ENCODE measurements at places on chromosomes 2 and 18. TPM values are rescaled to one million over a fixed set of nuclear protein-coding genes. Genes with fewer than 3 reads are reported as not detected.

GRCh38 chr2:200470230-200470629, 39.6 kb downstream of the KCTD18 start:
- DNase-seq, result no peak

- peak; percentile 80 for DNase-seq
These were observed 51.1 kb downstream of the WDFY1 start for GRCh38 chr2:223894009-223894408.

DNA sequence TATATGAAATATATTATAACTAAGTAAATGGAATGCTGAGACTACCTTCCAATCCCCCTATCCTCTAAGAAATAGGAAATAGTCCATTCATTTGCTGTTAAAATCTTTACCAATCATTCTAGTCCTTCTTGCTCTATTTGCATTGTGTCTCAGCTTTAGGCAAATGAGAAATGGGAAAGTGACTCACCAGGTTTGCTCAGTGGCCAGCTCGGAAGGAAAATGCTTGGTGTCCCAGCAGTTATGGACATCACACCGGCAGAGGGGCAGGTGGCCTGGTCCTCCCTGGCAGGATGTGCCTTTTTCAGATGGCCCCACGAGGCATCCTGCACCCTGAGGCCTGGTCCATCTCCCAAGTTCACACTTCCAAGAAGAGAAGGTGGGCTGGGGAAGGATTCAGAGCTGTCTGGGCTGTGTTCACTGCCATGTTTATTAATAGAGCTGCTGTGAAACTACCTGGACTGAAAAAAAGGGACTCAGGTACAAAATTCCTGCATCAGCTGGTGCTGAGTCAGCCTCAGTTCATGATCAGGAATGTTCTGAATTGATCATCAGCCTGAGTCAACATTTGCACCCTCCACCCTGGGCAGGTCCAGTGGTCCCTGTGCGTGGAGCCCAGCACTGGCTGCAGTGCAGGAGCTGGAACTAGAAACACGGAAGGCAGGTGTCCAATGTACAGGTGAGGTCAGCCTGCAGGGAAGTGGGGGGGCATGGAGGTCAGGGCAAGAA, 60.1 kb upstream of the ARL4C start:
- DNase-seq, result no peak

- no peak for DNase-seq
These were observed 83.4 kb upstream of the LTBP1 start for GRCh38 chr2:32863326-32863725.

- peak; percentile 40 for DNase-seq
These were observed 638 bp downstream of the ST3GAL5 start for GRCh38 chr2:85888020-85888683.

DNA sequence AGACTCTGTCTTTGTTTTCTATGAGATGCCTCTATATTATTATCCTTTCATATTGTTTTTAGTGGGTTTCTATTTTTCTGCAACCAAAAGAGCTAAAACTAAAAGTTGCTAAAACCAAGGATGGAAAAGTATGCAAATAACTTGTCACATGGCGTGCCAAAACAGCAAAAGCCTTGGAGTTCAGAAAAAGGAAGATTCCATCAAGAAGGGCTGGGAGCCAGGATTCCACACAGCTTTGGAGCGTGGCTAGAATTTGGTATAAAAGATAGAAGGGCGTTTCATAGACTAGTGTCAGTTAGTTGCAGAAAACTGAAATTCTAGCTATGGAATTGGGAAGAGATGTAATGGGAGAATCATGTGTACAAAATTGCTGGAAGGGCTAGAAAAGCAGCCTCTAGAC, 4.1 kb downstream of the SCYGR1 start:
- no peak for DNase-seq

DNA sequence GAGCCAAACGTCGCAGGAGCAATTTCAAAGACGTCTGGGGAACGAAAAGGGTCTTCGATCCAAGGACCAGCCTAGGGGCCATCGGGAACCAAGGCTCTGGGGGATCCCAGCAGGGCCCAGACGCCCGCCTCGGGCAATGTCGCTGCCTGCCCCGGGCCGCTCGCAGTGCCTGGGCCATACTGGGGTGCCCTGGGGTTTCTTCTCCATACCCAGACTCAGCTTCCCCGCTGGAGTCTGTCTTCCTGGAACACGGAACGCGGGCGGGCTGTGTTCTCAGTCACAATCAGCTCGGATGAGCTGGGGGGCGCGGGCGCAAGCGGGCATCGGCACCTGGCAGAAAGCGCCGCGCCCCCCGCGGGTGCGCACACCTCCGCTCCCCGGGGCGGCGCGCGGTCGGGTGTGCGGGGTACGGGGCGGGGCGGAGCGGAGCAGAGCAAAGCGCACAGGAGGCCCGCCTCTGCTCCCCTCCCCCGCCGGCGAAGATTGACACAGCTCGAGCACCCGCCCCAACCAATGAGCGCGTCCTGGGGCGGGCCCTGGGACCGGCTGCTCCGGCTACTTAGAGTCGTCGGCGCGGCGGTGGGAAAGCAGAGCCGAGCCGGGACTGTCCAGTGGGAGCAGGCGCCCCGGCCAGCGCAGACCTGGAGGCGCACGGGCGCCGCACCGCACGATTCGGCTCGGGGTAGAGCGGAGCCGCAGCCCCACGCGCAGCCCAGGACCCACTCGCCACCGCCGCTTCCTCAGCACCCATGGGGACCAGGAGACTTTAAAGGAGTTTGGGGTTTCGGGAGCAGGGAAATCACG, at the start of gene LRATD1:
Gene LRATD1 (plus strand): TSS at position 585 of the 804 bp plus-strand sequence. CDS start 1,263 bp downstream, outside the sequence.
- no peak for DNase-seq

- DNase-seq, result no peak
These were observed 469.3 kb upstream of the MEX3C start for GRCh38 chr18:51666763-51667191.

GRCh38 chr18:48887905-48888772, 62.6 kb downstream of the SMAD7 start:
- no peak for DNase-seq

DNA sequence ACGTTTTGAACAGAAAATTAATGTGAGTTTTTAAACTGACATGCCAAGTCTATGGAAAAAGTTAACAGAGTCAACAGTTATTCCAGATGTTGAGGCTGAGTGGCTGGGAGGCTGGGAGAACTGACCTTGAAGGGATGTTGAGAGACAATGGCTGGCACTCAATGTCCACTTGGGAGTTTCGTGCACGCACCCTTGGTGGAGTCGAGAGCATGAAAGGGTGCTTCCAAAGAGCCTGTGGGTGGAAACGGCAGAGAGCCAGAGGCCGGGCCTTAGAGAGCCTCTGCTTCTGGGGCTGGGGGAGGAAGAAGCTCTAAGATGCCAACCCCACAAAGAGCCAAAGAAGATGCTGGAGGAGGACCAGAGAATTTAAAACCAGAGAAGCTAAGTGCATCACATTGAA, 63.4 kb upstream of the L3MBTL4 start:
- DNase-seq, result no peak

DNA sequence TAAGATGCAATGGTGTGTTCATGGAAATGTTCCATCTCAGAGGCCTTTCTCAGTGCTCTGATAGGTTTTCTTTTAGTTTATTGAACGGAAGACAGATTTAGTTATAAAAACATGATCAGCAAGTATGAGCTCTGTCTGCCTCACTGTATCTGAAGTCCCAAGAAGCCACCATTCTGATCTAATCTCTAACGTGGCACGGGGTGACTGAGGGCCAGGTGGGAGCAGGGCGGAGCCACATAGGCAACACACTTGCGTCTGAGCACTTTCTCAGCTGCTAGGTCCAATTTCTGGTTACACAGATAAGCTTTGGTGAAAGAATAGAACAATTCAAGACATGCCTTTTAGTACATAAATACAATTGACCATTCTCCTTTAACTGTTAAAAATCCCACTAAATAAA, 60.4 kb downstream of the SNTG2 start:
- DNase-seq, result no peak

DNA sequence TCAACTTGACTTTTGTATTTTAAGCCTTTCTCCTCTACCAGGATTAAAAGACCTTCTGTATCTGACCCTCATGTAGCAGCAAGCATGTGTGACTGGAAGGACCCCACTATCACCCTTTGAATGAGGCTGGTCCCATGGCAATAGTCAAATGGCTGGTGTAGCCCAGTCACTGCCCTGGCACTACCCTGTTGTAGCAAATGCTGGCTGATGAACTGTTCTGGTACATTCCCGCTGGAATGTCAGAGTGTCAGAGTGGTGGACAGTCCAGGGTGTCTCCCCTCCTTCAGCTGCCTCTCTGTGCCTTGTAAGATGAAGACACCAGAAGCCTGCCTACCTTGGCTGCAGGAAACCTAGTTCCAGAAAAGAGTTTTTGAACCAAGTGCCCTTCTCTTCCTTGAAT, 115.7 kb downstream of the ACKR3 start:
- DNase-seq, result no peak

DNA sequence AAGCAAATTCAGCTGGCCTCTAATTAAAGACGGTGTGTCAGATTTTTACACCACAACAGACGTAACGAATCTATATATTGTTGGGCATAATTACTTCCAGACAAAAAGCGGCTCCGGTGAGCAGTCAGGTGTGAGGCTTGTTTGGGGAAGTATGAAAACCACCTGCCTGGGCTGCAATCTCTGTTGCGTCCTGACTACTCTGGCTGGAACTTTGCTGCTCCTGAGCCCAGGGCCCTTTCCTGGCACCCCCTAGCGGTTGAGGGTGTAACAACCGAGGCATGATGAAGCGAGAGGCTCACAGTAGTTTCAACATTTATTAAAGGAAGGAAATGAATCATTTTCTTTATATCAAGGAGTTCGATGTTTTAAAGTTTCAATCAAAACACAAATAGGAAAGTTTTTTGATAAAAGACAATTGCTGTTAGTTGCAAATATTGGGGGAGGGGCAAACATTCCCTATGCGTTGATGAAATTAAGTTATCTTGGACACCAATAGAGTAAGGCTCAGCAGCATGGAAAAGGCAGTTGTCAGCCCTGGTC, 10.6 kb upstream of the ITGB6 start:
- peak; percentile 71 for DNase-seq

DNA sequence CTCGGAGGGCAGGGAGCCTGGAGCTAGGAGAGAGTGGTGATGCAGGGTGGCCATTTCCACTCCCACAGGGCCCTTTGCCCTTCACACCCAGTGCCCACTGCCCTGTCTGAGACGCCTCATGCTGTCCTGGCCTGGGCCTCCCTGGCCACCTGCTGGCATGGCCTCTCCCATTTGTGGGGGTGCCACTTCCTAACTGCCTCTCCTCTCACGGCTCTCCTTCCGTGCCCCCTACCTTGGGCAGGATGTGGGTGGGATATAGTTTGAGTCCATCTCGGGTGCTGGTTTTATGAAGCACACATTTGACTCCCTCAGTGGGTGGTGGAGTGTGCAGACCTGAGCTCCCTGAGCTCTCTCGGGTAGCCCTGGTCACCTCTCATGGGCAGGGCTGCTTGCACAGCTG, 46.0 kb downstream of the DGKD start:
- no peak for DNase-seq

GRCh38 chr2:233384015-233384414, 29.7 kb downstream of the DGKD start:
- no peak for DNase-seq

- DNase-seq, result no peak
These were observed 51.3 kb upstream of the CAB39 start for GRCh38 chr2:230661072-230661957.

GRCh38 chr2:28267282-28267681, 125.4 kb upstream of the FOSL2 start:
- DNase-seq, result no peak

GRCh38 chr2:241774419-241775222, 2.0 kb upstream of the GAL3ST2 start:
- DNase-seq, result no peak

DNA sequence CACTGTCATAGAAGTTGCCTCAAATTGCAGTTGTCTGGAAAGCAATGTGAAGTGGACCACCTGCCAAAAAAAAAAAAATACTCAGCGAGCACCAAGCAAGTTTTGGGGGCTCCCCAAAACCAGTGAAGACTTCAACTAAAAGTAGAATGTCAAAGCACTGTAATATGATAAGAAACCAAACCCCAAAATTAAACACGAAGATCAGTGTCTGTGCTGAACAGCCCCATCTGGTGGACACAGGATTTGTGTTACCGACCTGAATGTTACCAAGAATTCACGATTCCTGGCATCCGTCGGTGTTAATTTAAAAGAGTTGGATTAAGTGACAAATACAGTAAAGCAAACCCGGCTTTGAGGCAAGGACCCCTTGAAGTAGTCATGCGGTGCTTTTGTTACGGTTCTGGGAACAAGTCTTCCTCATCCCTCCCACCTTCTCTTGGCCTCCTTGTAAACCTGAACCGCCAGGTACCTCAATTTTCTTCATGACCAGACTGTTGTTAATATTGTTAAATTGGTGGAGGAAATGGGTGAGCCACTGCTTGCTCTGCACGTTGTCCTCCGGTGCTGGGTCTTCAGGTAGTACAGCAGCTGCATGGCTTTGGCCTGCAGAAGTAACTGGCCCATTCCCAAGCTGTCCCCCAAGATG, 31.3 kb upstream of the SSB start:
- DNase-seq, result peak; percentile 56

PLCD4 gene
- not detected for total RNA-seq

ERBB4 gene
- total RNA-seq, result not detected

ADGRF3 gene
- 3.9 TPM for total RNA-seq

OSGEPL1 gene
- total RNA-seq, result 10.4 TPM

RAB31 gene
- total RNA-seq, result not detected

LIMS4 gene
- total RNA-seq, result 0.57 TPM

BOLL gene
- not detected for total RNA-seq

DYSF gene
- not detected for total RNA-seq

MAL gene
- not detected for total RNA-seq
